ENCODE measurements at places on chromosomes 5 and 9.

GRCh38 chr9:124320062-124320973, 62.6 kb downstream of the NEK6 start:
- peak; percentile 41 for DNase-seq

- no peak for DNase-seq
These were observed 83.3 kb downstream of the MLLT3 start for GRCh38 chr9:20538956-20539355.

- DNase-seq, result no peak
These were observed 23.8 kb downstream of the LVRN start for GRCh38 chr5:115985802-115986757.

DNA sequence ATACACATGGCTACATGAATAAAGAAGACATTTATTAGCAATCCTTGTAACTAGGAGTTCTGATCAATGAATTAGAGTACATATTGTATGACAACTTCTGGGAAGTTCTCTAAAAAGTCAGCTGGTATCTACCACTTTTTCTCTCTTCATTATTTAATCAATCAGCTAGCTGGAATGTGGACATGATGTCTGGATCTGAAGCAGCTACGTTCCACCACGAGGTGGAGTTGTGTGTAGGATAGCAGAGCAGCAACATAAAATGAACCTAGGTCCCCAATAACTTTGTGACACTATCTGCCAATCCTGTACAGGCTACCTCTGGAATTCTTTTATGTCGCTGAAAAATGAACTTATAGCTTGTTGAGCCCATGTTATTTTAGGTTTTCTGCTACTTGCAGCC, 32.9 kb upstream of the ENTREP1 start:
- DNase-seq, result no peak

DNA sequence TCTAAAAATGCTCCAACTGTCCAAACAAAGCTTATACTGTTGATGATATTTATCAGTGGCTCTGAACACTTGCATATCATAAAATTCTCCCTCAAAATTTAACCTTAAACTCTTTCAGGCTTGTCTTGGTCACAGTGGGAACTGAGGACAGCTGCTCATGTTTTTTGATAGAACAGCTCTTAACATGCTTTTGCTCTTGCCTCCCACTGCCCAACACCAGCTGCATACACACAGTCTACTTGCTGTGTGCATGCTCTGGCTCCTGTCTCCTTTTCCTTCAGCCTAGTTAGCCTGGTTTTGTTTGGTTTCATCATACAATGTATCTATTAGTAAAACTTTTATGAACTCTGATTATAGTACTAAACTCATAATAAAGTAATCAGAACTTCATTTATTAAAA, 64.6 kb downstream of the GHR start:
- DNase-seq, result no peak

GRCh38 chr5:169615561-169615960, 21.5 kb upstream of the DOCK2 start:
- DNase-seq, result no peak

- peak; percentile 69 for DNase-seq
These were observed at the start of gene NUDT12 for GRCh38 chr5:103562453-103563157. TSS of gene NUDT12 (minus strand) at chr5:103562789. CDS start at chr5:103560248, 2,541 bp downstream.

- DNase-seq, result no peak
These were observed 54.5 kb upstream of the EQTN start for GRCh38 chr9:27351438-27351837.

DNA sequence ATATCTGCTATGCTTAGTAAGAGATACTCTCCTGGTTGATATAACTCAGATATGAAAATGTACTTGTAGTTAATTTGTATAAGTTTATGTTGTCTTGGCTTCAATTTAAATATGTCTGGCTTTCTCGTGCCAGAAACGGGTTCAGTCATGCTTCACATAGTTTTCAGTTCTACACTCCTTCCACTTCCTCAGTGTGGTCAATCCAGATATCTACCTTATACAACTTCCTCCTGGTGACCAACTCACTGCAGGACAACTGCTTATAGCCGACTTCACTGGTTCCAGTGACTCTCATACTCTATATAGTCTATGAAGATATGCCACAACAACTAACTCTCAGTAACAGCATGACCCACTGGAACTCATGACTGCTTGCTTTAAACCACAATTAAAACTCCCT, 690.4 kb downstream of the SLCO4C1 start:
- no peak for DNase-seq

DNA sequence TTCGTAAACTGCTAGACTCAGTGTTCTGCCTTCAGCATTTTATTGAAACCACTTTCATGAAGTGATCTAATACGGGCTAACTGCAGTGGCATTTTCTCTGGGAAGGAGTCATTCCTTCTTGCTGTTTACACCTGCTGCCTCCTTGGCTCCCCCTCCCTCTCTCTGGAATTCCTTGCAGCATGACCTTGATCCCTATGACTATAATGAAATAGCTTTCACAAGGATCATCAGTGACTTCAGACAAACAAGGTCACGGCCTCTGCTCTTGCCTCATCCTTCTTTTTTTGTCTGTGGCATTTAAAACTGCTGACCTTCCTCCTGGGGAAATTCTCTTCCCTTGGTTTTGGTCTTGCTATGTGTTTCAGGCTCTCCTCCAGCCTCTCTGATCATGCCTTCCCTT, 90.2 kb downstream of the ZNF462 start:
- DNase-seq, result peak; percentile 59

- no peak for DNase-seq
These were observed 126.6 kb downstream of the BARX1 start for GRCh38 chr9:93828331-93829097.

- DNase-seq, result no peak
These were observed 7.4 kb downstream of the CEMIP2 start for GRCh38 chr9:71760901-71761300.

DNA sequence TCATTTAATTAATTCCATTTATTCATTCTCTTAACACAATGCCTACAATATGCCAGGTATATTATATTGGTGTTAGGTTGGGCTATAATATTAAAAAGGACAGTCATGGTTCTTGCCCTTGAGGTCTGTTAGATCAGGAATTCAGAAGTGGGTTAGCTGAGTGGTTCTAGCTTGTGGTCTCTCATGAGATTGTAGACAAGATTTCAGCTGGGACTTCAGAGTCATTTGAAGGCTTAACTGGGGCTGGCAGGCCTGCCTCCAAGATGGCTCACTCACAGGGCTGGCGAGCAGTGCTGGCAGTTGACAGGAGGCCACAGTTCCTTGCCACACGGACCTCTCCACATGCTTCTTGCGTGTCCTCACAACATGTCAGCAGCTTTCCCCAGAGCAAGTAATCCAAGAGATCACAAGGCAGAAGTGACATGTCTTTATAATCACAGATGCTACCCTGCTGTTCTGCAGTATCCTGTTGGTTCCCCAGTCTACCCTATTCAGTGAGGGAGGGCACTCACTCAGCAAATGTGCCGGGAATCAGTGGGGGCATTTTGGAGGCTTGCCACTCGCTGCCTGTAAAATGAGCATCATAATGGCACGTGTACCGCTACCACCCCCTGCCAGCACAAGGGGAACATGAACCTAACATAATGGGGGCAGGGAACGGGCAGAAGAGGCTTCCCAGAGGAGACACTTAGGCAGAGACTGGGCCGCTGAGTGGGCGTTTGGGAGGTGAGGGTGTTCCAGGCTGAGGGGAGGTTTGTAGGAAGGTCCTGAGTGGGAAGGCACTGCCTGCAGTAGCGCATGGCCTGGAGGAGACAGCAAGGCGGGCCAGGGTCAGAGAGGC, 70.0 kb downstream of the EXOSC2 start:
- DNase-seq, result no peak

DNA sequence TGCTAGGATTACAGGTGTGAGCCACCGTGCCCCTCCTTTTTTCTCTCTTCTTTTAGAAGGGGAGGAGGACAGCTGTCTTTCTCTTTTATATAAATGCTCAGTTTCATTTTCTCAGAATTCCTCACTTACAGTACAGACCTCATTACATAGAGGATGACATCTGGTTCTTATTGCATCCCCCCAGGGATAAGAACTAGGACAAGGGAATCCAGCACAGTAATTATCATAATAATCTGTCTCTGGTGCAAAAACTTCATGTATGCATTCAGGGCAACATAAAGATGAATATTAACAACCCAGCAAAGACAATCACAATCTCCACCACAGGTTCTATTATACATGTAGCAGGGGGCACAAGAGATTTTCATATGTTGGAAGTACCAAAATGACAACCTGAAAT, 5.1 kb downstream of the SPZ1 start:
- no peak for DNase-seq

DNA sequence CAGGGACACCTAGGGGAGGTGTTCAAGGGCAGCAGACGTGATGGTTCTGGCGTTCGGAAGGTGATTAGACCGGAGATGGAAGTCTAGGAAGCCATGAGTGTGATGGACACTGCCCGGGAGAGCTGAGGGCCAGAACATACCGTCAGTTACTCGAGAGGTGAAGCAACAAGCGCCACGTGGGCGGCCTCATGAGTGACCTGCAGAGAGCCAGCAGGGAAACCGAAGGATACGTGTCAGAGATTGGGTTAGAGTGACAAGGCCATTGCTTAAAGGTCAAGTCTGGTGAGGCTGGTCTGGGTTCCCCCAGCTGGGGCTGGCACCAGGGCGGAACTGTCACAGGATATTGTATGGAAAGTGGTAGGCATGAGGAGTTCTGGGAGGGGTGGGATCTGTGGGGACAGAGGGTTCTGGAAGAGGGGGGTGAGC, 60.0 kb downstream of the C9orf50 start:
- DNase-seq, result no peak

- DNase-seq, result no peak
These were observed 61.7 kb upstream of the PSD2 start for GRCh38 chr5:139733698-139734538.

GRCh38 chr5:137395011-137395755, 103.9 kb downstream of the SPOCK1 start:
- DNase-seq, result peak; percentile 79

DNA sequence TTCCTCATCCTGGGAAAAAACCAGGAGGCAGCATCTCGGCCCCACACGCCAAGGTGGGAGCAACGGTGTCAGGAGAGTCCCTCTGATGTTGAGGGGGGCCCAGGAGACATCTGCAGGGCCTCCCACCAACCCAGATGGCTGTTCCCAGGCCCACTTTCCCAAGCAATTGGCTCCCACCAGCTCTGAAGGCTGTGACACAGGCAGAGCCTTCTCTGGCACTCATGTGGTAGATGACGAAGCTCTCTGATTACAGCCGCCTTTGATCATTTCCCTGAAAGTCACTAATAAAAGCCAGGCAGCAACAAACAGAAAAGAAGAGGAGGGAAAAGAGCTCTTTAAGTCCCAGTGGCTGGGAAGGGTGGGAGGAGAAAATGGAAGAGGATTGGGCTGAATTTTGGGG, 226.5 kb downstream of the CDK5RAP2 start:
- DNase-seq, result no peak

Measured in PC-9 (cell line).